ENCODE measurements at places on chromosomes 1 and 21. TPM values are rescaled to one million over a fixed set of nuclear protein-coding genes. Genes with fewer than 3 reads are reported as not detected.

ECM1 gene
- 0.94 TPM for total RNA-seq

GPR157 gene
- total RNA-seq = 0.47 TPM

KRTAP22-2 gene
- not detected for total RNA-seq

UTP11 gene
- total RNA-seq = 52.9 TPM

TCHH gene
- total RNA-seq = not detected

OR2T10 gene
- not detected for total RNA-seq

CLCNKB gene
- total RNA-seq = 0.16 TPM

CELSR2 gene
- 41.8 TPM for total RNA-seq

C1orf115 gene
- total RNA-seq = 31.0 TPM

HUNK gene
- 9.4 TPM for total RNA-seq

SOX13 gene
- total RNA-seq = 0.78 TPM

TOR1AIP1 gene
- total RNA-seq = 22.9 TPM

NIPAL3 gene
- total RNA-seq = 7.0 TPM
